Sigmoid colon (tissue), 7 donors: ENCODE measurements at places on chromosomes 2 and 18. TPM values are rescaled to one million over a fixed set of nuclear protein-coding genes. Genes with fewer than 3 reads are reported as not detected.

DNA sequence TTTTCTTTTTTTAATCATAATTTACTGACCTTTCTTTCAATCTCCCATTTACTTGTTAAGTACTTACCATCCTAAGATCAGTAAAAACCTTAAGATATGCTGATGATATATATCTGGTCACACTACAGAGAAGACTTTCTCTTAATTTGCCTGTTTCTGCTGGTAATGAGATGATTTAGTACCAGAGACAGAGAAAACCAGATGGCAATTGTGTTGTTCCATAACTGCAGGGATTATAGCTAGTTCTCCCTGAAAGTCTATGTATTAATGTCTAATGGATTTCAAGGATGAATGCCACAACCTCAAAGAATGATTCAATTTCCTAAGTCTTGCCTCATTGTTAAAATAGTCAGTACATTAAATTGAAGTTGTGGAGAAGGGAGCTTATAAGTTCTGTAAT lies 40.3 kb downstream of the SNTG2 start:
- no peaks in the 10 kb centered on the region for H3K27me3 ChIP-seq
- no peaks in the 10 kb centered on the region for H3K36me3 ChIP-seq
- no peak for DNase-seq
- no peaks in the 10 kb centered on the region for H3K4me1 ChIP-seq
- H3K4me3 ChIP-seq = no peak overlapping the region

DNA sequence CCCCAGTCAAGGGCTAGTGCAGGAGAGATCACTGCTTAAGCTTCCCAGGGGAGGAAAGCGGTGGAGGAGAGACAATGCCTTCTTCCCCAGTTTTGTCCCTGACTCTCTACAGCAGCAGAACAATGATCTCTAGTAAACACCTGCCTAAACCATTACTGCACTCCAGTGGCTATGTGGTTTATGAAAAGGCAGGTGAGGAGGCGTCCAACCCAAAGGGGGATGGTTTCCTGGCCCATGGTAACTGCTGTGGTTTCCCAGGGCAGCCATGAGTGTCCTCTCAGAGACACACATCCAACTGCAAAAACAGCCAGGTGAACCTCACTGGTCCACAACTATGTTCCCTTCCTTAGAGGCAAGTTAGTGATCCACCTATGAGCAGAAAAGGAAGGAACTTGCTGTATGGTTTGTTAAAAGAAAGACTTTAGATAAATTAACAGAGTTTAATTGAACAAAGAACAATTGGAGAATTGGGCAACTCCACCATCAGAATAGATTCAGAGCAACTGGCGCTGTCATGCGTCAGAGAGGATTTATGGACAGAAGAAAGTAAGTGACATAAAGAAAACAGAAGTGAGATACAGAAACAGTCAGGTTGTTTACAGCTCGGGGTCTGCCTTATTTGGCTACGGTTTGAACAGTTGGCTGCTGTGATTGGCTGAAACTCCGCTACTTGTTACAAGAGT lies 4.8 kb upstream of the TTC39C start:
- H3K36me3 ChIP-seq = no peaks in the 10 kb centered on the region
- no peaks in the 10 kb centered on the region for H3K27me3 ChIP-seq
- DNase-seq = no peak
- H3K4me1 ChIP-seq = no peaks in the 10 kb centered on the region
- no peak overlapping the region for H3K4me3 ChIP-seq

DNA sequence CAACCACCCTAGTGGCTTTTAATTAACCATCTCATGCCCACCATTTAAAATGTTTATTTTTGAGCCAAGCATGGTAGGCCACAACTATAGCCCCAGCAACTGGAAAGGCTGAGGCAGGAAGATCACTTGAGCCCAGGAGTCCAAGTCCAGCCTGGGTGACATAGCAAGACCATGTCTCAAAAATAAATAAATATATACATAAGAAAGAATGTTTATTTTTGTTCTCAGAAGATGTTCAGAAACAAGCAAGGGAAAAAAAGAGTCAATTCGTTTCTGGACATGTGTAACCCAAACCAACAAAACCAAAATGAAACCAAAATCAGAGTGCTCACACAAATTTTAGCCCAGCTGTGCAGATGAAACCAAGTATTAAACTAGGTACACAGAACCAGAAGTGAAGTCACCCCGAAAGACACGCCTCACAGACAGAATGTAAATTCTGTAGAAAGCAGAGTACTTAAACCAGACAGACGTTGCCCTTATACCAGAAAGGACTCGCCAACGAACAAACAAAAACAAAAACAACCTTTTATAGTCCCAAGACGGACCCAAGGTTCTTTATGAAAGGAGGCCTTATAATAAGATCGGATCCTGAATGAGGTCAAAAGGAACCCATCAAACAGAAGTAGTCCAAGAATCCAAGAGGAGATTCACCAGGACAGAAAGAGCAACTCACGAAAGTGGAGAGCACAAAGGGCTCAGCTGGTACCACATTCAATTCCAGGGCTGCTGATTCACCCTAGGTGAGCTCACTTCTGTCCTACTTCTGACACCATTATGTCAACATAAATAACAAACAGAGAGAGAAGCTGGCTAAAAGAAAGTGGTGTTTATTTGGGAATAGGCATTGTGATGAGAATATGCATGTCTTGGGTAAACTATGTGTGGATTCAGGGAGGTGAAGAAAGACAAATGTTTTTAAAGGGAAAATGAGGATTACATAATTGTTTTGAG lies 31.8 kb upstream of the MTCL1 start:
- no peaks in the 10 kb centered on the region for H3K4me1 ChIP-seq
- H3K27ac ChIP-seq = no peak overlapping the region
- H3K27me3 ChIP-seq = no peaks in the 10 kb centered on the region
- H3K36me3 ChIP-seq = no peaks in the 10 kb centered on the region

DNA sequence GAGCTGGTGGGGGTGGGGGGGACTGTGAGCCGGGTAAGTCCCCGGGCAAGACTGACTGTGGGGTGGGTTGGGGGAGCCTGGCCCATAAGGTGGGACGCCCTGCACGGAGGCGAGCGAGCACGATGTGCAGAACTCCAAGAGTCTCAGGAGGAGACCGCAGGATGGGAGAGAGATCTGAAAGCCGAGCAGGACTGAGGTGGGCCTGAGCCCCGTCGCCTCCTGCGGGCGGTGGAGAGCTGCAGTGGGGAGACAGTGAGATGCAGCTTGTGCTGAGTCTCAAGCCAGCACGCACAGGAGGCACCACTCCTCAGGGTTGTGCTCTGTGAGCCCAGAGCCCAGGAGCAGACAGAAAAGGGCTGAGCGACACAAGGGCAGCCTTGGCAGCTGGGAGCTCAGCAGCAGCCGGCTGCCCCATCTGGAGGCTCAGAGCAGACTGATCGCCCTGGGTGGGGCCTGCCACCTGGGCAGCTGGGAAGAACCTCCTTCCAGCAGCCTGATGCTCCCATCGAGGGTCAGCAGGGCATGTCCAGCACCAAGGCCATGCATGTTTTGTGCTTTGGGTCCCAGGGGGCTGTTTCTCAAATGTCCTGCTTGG lies 15.9 kb downstream of the ARHGEF4 start:
- no peak overlapping the region for H3K4me3 ChIP-seq
- peak; percentile 50 for DNase-seq
- H3K27ac ChIP-seq = no peak overlapping the region
- no peaks in the 10 kb centered on the region for H3K36me3 ChIP-seq

GRCh38 chr2:151361674-151362370 lies 4.4 kb downstream of the TNFAIP6 start:
- DNase-seq = no peak
- H3K4me1 ChIP-seq = no peaks in the 10 kb centered on the region

DNA sequence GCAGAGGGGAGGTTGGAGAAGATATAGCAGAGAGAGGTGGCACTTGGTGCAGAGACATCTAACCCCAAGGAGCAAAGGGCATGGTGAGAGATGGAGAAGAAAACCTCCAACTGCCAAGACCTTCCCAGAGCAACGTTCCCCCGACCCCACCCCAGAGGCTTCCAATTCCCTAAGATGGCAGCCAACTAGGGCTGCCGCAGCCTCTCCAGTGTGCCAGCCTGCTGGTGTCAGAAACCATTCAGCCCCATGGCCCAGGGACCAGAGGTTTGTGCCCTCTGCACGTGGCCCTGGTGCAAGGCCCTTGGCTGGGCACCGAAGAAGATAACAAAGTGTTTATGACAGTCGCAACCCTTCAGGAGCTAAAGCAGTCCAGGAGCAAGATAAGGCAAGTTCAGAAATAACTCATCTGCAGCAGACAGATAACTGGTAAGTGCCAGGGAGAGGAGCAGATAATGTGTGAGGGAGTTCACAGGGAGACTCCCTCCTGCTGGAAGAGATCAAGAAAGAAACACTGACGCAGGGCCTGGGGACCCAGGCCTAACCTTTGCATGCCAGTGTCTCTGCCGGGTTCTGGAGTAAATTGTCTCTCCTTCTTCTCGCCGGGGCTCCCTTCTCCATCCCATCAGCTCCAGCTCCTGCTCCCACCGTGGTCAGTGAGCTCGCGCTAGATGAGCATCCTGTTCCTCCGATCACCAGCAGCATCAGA lies 66.1 kb upstream of the ID2 start:
- H3K27me3 ChIP-seq = no peaks in the 10 kb centered on the region
- H3K4me3 ChIP-seq = no peak overlapping the region
- DNase-seq = peak; percentile 22
- no peaks in the 10 kb centered on the region for H3K4me1 ChIP-seq
- H3K36me3 ChIP-seq = no peaks in the 10 kb centered on the region

- no peaks in the 10 kb centered on the region for H3K36me3 ChIP-seq
- no peaks in the 10 kb centered on the region for H3K27me3 ChIP-seq
- no peak for DNase-seq
- no peaks in the 10 kb centered on the region for H3K4me1 ChIP-seq
- H3K27ac ChIP-seq = no peak overlapping the region
- H3K4me3 ChIP-seq = no peak overlapping the region
Measured at GRCh38 chr2:7567646-7568045, 650.4 kb downstream of the RNF144A start.

- no peaks in the 10 kb centered on the region for H3K36me3 ChIP-seq
- H3K27ac ChIP-seq = no peak overlapping the region
- no peaks in the 10 kb centered on the region for H3K27me3 ChIP-seq
- DNase-seq = no peak
- H3K4me1 ChIP-seq = no peaks in the 10 kb centered on the region
Measured at GRCh38 chr2:219836647-219837177, 209.3 kb downstream of the SLC4A3 start.

- H3K36me3 ChIP-seq = no peaks in the 10 kb centered on the region
- H3K27me3 ChIP-seq = no peaks in the 10 kb centered on the region
- H3K4me3 ChIP-seq = no peak overlapping the region
- no peak overlapping the region for H3K27ac ChIP-seq
- DNase-seq = no peak
Measured at GRCh38 chr2:64119369-64119768, 24.9 kb downstream of the PELI1 start.

DNA sequence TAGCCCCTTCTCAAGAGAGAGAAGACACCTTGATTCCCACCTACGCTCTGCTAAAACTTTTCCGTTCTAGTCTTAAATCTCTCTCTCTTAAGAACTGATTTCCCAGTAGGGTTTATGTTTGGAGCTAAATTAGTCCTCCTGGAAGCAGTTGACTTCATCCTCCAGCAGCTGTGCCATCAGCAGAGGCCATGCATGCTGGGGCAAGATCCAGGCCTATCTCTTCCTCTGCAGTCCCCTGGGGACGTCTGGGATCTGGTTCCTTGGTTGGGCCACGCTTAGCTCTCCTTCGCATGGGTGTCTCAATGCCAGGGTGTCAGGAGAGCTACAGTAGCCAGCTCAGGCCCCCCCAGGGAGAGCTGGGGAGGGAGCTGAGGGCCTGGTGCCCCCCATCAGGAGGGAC lies 49.7 kb downstream of the HPCAL1 start:
- H3K4me3 ChIP-seq = no peak overlapping the region
- H3K27ac ChIP-seq = no peak overlapping the region
- DNase-seq = no peak
- no peaks in the 10 kb centered on the region for H3K36me3 ChIP-seq
- no peaks in the 10 kb centered on the region for H3K27me3 ChIP-seq

DNA sequence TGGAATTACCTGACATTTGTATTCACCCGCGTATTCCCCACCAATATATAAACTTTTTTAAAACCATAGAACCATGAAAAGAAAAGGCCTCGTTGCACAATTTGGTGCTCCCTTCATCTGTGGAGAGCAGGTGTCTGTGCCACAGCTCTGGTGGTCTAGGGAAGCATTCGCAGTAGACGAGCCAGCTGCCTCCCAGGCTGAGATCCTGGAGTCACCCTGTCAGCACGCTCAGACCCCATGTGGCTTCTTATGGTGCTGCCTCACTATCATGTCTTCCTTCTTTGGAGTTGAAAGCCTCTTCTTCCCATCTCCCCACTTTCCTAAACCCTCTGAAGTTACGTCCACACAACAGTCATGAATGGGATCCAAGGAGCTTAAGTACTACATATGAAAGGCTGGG lies 38.4 kb upstream of the ACKR3 start:
- no peak overlapping the region for H3K4me3 ChIP-seq
- H3K27ac ChIP-seq = no peak overlapping the region
- DNase-seq = no peak

DNA sequence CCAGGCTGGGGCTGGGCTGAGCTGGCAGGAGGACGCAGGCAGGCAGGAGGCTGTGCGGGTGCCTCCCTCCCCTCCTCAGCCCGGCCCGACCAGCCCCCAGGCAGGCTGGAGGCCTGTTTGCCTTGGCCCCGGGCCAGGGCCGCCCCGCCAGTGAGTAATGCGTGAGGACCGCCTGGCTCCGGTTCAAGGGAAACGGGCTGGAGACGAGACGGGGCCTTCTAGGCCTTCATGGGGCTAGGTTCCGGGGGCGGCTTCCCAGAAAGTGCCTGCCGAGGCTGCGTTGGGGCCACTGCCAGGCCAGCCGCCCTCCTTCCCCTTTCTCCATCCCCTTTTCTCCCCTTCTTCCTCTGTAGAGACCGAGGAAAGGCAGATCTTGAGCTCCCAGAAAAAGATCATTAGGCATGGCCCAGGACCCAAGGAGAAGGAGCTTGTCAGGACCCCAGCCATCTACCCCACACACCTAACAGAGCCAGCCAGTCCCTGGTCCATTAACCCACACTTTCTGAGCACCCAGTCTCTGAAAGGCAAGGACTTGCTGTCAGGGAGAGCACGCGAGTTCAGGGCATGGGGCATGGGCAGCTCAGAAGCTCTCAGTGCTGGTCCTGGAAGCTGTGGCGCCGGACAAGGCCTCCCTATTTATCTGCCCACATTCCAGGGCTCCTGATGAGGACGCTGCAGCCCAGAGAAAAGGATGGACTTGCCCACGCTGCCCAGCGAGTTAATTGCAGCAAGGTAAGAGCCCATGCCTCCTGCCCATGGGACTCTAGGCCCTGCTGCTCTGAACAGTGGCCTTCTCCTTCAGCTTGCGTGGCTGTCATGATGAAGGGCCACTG lies 48.5 kb downstream of the SMAD7 start:
- H3K27me3 ChIP-seq = no peaks in the 10 kb centered on the region
- peak; percentile 93 for DNase-seq

GRCh38 chr2:85797921-85798320 lies 44.1 kb downstream of the ATOH8 start:
- H3K27ac ChIP-seq = no peak overlapping the region
- peak; percentile 66 for DNase-seq
- peaks cover 42% of the 10 kb centered on the region for H3K4me1 ChIP-seq
- H3K36me3 ChIP-seq = no peaks in the 10 kb centered on the region

The TANC1 gene
- polyA plus RNA-seq = 13.4 TPM

The POMC gene
- polyA plus RNA-seq = 0.69 TPM

The INO80B gene
- 19.2 TPM for polyA plus RNA-seq

The DSG4 gene
- 0.09 TPM for polyA plus RNA-seq

The CYTIP gene
- 6.6 TPM for polyA plus RNA-seq

The SLC8A1 gene
- polyA plus RNA-seq = 3.7 TPM

The ERICH2 gene
- not detected for polyA plus RNA-seq

The REG1B gene
- polyA plus RNA-seq = not detected
